Aorta (tissue), 5 donors: ENCODE measurements at places on chromosomes 16 and 17. TPM values are rescaled to one million over a fixed set of nuclear protein-coding genes. Genes with fewer than 3 reads are reported as not detected.

Gene MYO19
- 37.1 TPM for total RNA-seq

Gene C16orf74
- total RNA-seq, result 0.87 TPM

Gene RNF222
- not detected for total RNA-seq

Gene C16orf92
- not detected for total RNA-seq

GRCh38 chr17:82528484-82529265 is 9.1 kb downstream of the FOXK2 start:
- DNase-seq, result no peak

DNA sequence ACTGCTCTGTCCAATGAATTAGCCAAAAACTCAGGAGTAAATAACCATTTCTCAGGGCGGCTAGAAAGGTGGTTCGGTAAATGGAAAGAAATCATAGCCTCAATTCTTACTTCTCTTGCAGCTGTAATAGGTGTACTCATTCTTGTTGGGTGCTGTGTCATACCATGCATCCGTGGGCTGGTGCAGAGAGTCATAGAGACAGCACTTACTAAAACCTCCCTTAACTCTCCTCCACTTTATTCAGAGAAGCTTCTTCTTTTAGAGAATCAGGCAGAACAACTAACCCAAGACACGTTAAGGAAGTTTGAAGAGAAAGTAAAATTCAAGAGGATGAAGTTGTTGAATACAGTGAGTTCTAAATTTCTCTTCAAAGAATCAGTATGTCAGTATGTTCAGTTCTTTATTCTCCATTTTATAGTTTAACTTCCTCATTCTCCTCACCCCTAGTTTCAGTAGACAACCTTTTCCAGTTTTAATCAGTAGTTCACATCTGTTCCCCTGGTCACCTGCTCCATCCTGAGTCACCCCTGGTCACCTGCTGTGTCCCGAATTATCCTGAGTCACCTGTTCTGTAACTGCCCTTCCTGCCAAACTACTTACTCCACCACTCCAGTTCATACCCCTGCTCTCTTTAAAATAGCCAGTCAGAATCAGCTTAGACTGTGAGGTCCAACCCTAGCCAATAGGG is 85.9 kb downstream of the EMP2 start:
- DNase-seq, result no peak

GRCh38 chr16:24671455-24671954 is 57.9 kb upstream of the TNRC6A start:
- DNase-seq, result no peak

GRCh38 chr17:39665642-39666224 is 584 bp downstream of the TCAP start:
- no peak for DNase-seq
